ENCODE measurements at places on chromosomes 7 and 10.

- no peak for DNase-seq
Observed at GRCh38 chr10:78559661-78560340, 509.0 kb upstream of the ZMIZ1 start.

- DNase-seq, result no peak
Observed at GRCh38 chr7:17139081-17139480, 159.4 kb upstream of the AHR start.

GRCh38 chr7:38262545-38262944 lies 10.9 kb downstream of the TARP start:
- DNase-seq, result no peak

DNA sequence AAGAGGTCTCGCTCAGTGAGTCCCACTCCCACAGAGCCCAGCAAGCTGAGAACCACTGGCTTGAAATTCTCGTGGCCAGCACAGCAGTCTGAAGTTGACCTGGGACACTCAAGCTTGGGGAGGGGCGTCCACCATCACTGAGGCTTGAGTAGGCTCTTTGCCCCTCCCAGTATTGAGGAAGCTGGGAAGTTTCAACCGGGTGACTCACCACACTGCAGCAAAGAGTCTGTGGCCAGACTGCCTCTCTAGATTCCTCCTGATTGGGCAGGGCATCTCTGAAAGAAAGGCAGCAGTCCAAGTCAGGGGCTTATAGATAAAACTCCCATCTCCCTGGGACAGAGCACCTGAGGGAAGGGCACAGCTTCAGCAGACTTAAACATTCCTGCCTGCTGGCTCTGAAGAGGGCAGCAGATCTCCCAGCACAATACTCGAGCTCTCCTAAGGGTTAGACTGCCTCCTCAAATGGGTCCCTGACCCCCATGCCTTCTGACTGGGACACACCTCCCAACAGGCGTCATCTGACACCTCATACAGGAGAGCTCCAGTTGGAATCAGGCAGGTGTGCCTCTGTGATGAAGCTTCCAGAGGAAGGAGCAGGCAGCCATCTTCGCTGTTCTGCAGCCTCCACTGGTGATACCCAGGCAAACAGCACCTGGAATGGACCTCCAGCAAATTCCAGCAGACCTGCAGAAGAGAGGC lies 970.9 kb upstream of the LRRN3 start:
- DNase-seq, result no peak

DNA sequence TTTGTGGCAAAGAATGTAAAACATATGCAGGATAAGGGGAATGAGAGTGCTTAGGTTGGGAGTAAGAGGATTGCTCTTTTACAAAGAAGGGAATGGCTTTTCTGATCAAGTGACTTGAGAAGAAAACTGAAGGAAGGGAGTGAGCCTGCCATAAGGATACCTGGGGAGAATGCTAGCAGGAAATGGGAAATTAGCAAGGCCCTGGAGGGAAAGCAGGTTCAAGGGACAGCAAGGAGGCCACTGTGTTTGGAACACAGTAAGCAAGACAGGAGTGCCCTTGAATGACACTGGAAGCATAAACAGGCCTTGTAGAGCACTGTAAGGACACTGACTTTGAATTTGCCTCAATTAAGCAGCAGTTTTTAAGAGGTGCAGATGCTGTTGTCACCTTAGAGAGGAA lies 1069.9 kb downstream of the DNAJB9 start:
- no peak for DNase-seq

DNA sequence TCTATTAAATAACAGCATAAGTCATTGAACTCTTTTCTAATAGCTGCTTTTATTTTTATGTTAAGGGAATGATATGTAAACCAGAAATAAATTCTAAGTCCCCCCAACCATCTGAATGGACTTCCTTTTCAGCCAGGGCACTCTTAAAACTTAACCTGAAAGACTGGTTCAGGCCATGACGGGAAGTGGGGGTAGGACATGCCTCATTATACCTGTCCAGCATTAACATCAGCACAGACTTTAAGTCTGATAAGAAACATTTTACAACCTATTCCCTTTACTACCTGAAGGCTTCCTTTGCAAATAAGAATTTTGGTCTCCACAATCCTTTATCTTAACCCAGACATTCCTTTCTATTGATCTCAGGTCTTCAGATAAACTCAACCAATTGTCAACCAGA lies 56.0 kb upstream of the CYP2C18 start:
- DNase-seq, result no peak

GRCh38 chr10:113133497-113134115 lies 183.6 kb downstream of the TCF7L2 start:
- no peak for DNase-seq

DNA sequence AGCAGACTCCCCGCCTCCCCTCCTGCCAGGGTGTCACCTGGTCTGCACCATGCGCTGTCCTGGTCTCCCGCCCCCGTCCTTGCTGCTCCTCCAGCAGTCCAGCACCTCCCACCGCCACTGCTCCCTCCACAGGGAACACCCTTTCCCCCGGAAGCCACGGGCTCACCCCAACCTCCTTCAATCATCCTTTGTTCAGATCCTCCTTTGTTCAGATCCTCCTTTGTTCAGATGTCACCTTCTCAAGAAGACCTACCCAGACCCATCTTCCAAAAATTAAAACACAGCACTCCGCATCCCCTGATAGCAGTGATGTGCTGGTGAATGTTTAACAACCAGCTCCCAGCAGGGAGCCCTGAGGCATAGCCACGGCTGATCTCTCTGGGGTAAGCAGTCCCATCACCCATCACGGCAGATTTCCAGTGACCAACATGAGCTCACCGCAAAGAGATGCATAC lies 237.7 kb downstream of the USP6NL start:
- DNase-seq, result no peak

DNA sequence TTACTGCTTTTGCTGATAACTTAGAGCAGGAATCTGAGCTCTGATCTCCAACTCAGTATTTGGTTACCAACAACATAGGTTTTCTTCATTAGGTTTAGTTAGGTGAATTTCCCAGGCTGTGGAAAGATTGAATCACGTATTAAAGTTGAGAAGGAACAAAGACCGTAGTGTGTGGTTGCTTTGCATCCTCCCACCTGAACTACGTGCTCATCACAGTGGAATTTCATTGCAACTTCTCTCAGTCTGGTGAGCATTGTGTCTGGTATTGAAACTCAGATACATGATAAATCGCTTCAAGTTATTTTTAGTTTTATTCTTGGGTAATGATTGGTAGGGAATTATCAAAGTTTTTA lies 139.4 kb upstream of the AKR1E2 start:
- DNase-seq, result no peak

DNA sequence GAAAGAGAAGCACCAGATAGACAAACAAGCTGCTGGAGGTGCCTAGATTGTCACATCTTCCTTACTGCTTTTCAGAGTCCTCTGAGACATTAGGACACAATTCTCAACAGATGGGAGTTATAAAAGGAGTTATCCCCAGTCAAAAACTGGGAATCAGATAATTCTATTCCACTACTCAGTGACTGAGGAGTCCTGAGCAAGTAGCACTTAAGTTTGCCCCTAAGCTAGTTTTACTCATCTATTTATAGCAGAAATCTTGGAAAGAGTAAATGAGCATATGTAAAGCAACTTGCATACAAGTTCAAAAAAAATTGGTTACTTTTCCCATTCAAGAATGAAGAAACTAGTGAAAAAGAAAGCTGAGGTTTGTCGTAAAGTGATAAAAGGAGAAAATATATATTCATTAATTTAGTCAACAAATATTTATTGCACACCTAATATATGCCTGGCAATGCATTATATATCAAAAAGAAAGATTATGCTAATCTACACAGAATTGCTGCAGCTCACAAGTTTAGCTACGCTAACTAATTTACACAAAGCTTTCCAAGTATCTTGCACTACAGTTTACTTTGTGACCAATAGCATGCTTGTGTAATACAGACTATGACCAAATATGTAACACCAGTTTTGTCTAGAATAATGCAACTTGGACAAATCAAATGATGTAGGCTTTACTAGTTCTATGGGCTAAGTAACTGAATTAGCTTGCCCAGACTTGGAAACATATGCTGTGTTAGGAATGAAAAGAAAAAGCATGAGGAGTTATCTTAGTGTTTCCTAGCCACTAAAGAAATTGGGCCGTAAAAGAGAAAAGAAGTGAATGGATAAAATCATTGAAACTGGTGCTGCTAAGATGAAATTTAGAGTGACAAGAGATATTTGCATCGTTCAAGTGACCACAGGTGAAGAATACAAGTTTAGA lies 106.3 kb downstream of the GRM3 start:
- DNase-seq, result no peak

DNA sequence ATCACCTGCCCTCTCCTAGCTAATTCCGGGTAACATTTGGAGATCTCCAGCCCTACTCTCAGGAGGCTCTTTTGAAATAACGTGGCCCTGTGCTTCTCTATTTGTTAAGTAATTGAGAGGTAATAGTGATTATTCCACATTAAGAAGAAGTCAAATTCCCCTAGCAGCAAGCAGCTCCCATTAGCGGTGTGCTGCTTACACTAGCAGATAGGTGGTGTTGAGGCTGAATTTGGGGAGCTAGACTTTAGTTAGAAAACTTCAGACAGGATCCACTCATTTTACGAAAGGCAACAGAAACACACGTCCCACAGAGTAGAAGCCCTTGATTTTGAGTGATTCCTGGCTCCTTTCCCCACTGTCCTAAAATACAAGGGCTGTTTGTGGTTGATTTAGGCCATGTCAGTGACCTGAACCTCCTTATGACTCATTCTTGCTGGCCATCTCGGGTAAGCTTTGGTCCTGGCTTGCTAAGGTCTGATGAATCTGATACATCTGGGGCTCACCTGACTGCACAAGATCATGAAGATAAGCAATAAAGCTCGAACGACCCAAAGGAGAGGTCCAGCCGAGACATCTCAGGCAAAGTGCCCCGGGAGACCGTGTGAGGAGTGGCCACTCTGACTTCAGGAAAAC lies 77.2 kb downstream of the FAM204A start:
- DNase-seq, result no peak

- DNase-seq, result no peak
Observed at GRCh38 chr7:56105508-56105907, 768 bp downstream of the CHCHD2 start.

DNA sequence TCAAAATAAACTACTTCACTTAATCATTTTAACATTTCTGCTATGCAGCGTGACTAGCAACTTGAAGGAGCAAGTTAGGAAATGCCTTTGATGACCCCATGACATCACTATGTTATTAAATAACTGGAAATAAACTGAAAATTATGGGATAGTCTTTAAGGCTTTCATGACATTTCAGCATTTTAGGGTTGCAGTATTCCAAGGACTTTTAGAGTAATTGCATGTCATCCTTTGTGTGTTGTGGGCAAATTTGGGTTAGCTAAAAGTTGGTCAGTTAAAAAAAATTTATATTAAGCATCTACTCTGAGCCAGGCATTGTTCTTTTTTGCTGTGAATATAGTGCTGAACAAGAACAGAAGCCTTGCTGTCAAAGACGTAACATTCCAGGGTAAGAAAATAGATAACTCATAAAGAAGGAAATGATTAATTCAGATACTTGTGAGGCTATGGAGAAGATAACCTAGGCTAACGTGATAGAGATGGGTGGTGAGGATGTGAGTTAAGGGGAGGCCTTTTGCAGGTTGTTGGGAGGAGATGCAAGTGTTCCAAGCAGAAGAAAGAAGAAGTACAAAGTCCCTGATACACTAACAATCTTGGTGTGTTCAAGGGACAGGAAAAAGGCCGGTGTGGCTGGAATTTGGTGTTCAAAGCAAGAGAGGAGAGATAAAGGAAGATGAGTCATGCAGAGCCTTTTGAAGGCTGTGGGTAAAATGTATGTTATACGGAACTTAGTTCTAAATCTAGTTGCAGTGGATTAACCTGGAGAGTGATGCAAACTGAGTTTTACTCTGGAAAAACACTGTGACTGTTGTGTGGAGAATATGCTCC lies 610.2 kb downstream of the AUTS2 start:
- DNase-seq, result no peak

DNA sequence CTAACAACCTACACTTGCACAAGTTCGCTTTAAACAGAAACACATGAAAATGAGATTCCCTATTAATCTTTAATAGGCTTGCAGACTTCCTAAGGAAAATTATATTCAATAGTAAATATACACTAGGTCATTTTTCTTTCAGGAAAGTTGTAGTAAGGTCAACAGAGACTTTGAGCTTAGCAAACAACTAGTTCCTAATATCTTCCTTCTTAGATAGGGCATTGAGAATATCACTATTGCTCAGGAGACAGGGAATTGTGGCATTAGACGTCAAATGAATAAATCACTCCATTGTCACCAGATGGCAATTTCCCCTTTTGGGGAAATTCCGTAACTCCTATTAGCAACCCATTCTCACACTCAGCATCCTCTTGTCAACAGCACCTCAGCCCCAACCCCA lies 164.9 kb downstream of the GFRA1 start:
- DNase-seq, result no peak

GRCh38 chr10:70832852-70833528 lies 17.2 kb downstream of the SGPL1 start:
- no peak for DNase-seq

DNA sequence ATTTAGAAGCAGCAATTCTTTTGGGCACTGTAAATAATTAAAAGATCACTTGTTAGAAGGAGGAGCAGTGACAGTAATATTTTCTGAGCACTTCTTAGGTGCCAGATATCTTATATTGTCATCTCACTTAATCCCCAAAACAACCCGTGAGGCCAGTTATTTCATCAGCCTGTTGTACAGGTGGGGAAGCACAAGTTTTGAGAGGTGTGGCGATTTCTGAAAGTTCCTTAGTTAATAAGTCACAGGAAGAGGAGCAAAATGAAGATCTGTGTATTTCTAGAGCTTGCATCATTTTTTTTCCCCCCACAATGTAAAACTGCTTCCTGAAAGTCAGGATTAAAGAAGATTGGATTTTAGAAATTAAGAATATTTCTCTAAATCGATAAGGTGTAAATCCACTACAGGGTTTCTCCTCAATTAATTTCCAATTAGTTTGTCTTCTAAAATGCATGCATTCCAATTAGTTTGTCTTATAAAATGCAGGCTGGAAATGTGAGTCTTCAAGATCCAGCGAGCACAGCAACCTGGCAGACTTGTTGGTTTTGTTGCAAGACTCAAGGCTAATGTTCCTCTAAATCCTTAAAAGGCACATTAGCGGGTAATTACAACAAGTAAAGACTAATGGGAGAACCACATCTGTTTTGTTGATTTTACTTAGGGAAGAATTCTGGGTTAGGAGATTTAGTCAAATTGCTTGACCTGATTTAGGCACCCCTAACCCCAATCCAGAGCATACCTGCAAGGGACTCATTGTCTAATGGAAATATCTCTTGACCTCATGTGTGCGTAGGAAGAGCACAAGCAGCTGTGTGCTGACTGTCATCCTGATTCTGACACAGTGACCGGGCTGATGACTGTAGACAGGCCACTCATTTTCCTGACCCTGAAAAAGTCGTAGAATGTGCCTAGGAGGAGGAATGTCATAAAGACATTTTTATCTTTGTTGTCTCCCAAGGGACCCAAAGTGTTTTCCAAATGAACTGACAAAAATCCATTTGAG lies 272.0 kb downstream of the BAMBI start:
- no peak for DNase-seq
